ENCODE measurements at places on chromosomes 6 and 20.

GRCh38 chr20:3652221-3652620 lies 11.0 kb downstream of the GFRA4 start:
- DNase-seq = no peak

GRCh38 chr6:132520953-132521352 lies 8.0 kb upstream of the STX7 start:
- DNase-seq = no peak

DNA sequence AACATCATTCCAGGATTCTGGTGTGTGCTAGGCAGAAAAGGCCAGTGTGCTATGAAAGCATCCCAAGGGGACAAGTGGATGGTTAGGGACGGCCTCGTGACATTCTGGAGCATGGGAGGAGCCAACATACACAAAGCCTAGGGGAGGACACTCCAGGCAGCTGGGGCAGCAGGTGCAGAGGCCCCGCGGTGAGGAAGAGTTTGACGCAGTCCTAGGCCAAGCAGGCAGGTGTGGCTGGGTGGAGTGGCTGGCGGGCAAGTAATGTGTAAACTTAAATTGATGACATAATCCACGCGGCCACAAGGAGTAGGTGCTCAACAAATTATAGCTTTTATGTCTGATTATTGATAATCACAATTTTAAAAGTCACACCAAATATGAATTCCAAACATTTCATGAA lies 93.6 kb downstream of the TMEM242 start:
- DNase-seq = no peak

GRCh38 chr20:18665135-18665534 lies 77.3 kb downstream of the DTD1 start:
- no peak for DNase-seq

DNA sequence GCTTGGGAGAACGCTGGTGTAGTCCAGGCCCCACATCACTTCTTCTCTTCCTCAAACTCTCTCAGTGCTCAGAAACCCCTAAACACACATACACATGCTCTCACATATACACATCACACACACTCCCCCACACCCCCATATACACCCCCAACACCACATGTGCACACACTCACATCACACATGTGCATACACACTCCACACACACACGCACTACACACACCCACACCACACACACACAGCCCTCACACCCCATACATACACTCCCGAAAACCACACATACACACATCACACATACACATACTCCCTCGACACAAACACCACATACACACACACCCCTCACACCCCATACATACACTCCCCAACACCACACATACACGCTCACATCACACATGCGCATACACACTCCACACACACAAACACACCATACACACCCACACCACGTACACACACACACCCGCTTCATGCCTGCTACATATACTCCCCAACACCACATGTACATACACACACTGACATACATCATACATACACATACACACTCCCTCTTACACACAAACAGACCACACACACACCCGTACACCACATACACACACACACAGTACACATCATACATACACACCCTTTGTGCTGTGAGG lies 110.3 kb upstream of the TMEM170B start:
- DNase-seq = no peak

DNA sequence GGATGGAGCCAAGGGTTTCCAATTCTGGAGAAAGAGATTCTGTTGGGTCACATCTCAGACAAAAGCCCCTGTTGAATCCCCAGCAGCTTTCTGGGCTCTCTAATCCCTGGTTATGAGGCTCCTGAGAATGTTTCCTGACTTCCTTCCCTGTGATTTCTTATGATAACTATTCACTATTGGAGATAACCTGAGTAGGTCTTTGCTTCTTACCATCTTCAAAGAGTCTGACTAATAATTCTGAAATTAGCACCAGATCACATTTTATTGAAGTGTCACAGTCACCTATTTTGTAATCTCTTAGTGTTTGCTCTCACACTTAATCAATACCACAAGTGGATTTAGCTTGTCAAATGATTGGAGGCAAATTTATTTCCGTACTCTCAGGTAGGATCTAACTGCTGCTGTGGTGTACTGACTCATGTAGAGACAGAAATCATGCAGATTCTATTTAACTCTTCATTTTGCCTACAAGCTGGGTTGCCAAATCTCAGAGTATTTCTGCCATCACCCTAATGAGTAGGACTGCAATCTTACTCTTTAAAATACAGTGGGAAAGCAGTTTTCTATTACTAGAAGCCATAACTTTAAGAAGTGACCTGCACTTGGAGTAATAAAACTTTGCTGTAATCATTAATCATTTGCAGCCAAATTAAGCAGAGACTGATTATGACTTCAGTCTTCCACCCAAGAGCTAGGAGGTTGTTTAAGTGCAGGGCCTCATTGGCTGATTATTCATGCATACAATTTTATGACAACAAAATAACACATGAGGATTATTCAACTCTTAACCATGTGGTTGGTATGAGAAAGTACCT lies 422.1 kb downstream of the EPM2A start:
- DNase-seq = no peak
